ENCODE measurements at places on chromosomes 5 and 9.

GRCh38 chr5:118956727-118957126 is 31.6 kb downstream of the DTWD2 start:
- DNase-seq: no peak

DNA sequence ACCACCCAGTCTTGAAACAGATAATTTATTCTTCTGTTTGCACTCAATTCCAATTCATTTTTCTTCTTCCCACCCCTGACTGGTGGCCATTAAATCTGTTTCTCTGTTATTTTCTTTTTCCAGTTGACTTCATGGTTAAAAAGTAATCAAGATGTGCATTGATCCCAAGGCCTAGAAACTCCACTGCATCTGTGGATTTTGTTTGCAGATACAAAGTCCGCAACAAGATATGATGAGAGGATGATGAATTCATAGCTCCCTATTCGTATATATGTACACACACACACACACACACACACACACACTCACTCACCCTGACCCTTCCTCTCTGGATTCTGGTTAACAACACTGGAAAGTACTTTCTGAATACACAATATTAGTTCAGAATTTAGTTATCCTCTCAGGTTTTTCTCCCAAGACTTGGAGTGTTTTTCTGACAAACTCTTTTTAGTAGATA is 52.4 kb downstream of the CD180 start:
- DNase-seq: no peak

- no peak for DNase-seq
Observed at GRCh38 chr9:130030651-130031127, 12.3 kb downstream of the FNBP1 start.

DNA sequence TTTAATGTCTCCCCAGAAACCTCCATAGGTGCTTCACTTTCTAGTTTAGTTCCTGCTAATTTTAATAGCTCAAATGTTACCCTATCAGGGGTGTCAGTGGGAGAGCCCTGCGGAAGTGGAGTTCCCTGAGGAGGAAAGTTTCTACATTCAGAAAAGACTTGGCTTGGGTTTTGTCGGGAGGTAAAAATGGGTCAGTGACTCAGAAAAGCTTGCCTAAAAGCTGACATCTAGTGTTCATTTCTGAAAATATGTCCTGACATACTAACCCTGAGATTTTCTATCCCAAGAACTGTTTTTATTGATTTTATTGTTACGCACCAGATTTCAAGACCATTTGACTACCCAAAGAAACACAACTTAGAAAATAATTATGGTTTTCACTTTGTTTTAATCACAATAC is 40.9 kb upstream of the GLDC start:
- DNase-seq: no peak

DNA sequence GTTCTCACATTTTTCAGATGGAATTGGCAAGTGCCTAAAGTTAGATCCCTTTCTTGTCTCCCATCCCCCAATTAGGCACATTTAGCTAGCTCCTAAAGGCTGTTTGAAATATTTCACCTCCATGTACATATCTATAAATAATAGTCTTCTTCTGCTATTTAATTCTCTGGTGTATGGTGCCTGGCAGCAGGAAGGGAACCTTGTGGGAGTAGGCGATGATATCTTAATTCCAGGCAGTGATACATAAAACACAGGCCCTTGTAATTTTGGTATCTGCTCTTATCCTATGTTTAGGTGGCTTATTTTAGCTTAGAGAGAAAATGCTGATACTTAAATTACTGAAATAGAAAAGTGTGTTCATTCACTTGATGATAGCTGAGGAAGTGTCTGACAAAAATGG is 262.9 kb upstream of the DAP start:
- DNase-seq: no peak

GRCh38 chr5:132688536-132689339 is 14.9 kb downstream of the IL4 start:
- no peak for DNase-seq

- DNase-seq: no peak
Observed at GRCh38 chr9:122218071-122218934, 10.5 kb downstream of the LHX6 start.

DNA sequence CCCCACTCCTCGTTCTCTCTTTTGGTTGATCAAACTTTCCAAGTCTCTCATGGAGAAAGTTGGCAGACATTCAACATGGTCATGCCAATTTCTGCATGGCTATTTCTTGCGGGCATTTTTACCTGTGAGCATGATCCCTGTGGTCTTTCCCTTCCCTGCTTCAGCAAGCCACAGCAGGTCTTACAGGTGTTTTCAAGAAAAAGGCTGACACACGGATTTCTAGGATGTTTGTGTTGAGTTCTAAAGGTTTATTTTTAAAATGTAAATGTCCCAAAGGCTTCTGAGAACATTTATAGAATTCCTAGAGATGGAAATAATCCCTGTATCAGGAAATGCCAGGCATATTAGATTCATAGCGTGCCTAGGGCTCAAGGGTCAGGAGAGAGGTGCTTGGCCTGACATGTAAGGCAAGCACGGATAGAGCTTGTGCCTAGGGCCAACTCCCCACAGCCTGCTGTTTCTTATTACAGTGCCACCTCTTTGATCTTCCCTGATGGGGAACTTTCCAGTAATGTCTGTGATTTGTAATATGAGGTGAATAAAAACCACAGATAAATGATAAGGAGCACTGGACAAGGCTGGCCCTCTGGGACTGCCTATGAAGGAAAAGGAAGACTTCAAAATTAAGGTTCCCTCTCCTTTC is 79.8 kb downstream of the MUSK start:
- DNase-seq: no peak

GRCh38 chr5:34626036-34626435 is 30.1 kb upstream of the RAI14 start:
- no peak for DNase-seq

DNA sequence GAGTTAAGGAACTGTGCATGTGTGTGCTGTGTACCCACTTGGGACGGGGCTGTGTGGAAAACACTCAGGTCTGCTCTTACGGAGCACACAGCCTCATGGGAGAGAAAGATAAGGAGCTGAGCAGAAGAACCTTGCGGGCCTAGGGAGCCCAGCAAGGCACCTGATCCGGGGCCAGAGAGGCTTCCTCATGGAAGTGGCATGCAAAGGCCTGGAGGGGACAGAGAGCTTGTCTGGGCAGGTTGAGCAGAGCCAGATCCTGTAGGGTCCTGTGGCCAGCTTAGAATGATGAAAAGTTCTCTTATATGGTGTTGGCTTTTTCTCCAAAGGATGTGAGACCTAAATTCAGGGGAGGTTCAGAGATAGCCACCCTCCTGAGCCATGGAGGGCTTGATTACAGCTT is 45.2 kb downstream of the NEK6 start:
- DNase-seq: no peak

- no peak for DNase-seq
Observed at GRCh38 chr5:67028941-67029340, 167.7 kb downstream of the CD180 start.
